ENCODE measurements at places on chromosomes 11 and 22.

GRCh38 chr11:113675003-113675561 is 31.0 kb downstream of the TMPRSS5 start:
- peak; percentile 20 for DNase-seq

DNA sequence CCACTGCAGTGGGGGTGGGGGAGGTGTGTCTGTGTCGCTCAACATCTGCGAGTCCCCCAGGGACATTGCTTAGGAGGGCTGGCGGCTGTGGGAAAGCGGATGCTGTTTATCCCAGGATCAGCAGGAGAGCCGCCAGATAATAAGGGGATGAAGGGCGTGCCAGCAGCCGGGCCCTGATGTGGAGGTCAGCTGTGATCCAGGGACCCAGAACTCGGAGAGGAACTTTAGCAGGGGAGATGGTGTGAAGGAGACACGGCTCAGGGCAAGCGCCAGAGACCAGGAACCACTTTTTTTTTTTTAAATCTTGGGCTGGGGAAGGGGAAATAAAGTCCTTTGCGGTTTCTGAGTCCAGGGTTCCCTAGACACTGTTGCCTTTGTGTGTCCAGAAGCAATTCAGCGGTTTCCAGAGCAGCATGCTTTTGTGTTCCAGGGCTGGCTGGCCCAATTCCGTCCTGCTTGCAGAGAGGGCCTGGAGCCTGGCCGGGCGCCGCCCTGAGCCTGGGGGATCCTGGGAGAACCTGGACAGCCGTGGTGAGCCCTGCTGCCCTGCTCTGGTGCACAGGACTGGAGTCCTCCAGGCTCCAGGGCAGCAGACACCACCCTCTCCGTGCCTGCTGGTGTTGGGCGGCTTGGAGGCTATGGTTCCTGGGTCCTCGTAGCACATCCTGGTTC is at the start of gene GRAMD4:
Gene GRAMD4, plus strand, starts transcription at position 557 of the 672 bp plus-strand sequence. CDS start 6,414 bp downstream, outside the sequence.
- DNase-seq, result no peak

- DNase-seq, result no peak
These were observed 202.9 kb downstream of the GRIK4 start for GRCh38 chr11:120714438-120714837.

- DNase-seq, result no peak
These were observed 25.3 kb downstream of the PPM1F start for GRCh38 chr22:21927174-21927823.

GRCh38 chr22:22940961-22941605 is 53.5 kb downstream of the IGLL5 start:
- no peak for DNase-seq

GRCh38 chr11:35681163-35681767 is 18.7 kb downstream of the TRIM44 start:
- DNase-seq, result no peak

DNA sequence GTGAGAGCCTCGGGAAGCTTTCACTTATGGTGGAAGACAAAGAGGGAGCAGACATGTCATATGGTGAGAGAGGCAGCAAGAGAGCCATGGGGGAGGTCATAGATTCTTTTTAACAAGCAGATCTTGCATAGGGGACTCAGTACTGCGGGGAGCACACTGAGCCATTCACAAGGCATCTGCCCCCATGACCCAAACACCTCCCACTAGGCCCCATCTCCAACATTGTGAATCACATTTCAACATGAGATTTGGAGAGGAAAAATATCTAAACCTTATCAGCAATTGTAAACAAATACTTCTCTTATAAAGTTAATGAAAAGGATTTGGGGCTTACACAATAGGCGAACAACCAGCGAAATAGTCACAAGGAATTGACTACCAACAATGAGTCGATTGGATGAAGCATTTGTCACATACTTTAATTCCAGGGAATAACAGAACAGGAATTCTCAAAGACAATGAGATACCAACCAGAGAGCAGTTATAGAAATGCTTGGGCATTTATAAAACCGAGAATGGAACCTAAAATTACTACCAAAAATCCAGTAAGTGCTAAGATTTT is 7.3 kb downstream of the DDI1 start:
- no peak for DNase-seq

- peak; percentile 32 for DNase-seq
These were observed 122.6 kb downstream of the IGLL1 start for GRCh38 chr22:23457380-23457985.

- no peak for DNase-seq
These were observed 4.4 kb upstream of the PRSS23 start for GRCh38 chr11:86795949-86796348.

- DNase-seq, result no peak
These were observed 20.3 kb upstream of the CYP2D6 start for GRCh38 chr22:42150727-42151590.

GRCh38 chr11:102143867-102144266 is 33.6 kb downstream of the YAP1 start:
- no peak for DNase-seq

- no peak for DNase-seq
These were observed 13.9 kb downstream of the SBF1 start for GRCh38 chr22:50460938-50461337.

- DNase-seq, result no peak
These were observed 106.8 kb upstream of the PLET1 start for GRCh38 chr11:112367461-112367860.

DNA sequence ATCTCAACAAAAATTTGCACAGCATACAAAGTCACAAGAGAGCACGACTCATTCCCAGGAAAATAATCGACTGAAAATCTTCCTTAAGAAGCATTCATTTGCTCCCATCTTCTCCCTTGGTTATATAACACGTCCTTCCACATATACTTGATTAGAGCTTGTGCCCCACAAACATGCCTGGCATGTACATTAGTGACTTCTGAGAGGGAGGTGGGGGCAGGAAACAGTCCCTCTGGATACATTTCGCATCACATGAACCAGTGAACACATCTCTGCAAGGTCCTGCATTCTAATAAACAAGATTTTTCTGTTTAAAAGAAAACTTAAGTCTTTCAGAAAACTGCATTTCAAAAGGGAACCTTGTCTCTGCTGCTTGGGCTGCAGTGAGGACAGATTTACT is 54.1 kb upstream of the IGLL5 start:
- DNase-seq, result no peak

DNA sequence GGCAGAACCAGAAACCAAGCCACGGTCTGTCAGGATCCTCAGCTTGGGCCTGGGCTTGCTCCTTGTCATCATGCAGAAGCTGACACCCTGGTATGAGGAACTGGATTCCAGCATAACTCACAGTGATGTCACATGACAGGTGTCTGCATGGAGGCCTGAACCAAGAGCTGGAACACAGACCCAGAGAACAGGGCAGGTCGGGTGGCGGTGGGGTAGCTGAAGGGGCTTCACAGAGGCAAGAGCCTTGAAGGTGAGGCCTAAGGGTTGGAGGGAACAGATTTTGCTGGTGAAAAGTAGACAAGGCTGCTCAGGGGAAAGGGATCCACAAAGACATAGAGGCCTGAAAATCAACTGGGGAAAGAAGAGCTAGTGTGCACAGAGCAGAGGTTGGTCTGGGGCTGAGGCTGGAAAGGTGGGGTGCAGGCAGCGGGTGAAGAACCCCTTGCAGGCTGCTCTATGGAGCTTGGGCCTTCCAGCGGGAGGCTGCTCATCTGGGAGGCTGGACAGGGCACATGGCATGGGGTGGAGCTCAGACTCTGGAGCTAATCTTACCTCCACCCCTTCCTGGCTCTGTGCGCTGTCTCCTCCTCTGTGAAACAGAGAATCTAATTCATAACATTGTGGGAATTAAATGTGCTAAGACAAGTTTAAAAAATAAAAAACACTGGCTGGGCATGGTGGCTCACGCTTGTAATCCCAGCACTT is 18.4 kb upstream of the RPS3 start:
- DNase-seq, result no peak

GRCh38 chr11:129785383-129786111 is 30.1 kb upstream of the TMEM45B start:
- no peak for DNase-seq

GRCh38 chr11:119750056-119750455 is 21.1 kb upstream of the NECTIN1 start:
- DNase-seq, result no peak

DNA sequence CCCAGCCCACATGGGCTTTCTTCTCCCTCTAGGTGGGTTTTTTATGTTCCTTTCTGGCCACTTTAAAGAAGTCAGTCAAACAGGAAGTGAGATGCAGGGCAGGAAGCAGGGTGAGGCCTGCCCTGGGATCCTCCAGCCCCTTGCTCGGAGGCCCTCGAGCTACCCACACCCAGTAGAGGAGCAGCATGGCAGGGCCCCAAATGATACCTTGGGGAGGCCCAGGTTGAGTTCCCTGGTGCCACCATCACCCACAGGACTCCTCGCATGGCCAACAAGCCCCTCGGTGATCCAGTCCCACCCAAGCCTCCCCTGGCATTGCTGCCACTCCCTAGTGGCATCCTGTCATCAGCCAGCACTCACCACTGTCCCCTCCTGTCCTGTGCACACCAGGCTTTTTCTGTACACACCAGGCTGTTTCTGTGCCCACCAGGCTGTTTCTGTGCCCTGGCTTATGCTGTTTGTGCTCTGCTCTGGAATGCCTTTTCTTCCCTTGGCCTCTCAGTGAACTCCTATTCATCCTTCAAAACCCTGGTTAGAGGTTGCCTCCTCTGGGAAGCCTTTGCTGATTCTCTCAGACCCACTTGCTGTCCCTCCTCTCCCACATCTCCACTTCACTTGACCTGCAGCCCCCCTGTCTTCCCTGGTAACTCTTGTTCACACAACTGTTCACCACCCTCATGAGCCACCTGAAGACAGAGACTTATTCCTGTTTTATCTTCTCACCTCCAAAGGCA is 3.1 kb upstream of the PTGDR2 start:
- no peak for DNase-seq

- DNase-seq, result no peak
These were observed 1432.4 kb downstream of the FAM181B start for GRCh38 chr11:81301166-81301830.

GRCh38 chr11:104219096-104219495 is 55.1 kb upstream of the PDGFD start:
- no peak for DNase-seq

DNA sequence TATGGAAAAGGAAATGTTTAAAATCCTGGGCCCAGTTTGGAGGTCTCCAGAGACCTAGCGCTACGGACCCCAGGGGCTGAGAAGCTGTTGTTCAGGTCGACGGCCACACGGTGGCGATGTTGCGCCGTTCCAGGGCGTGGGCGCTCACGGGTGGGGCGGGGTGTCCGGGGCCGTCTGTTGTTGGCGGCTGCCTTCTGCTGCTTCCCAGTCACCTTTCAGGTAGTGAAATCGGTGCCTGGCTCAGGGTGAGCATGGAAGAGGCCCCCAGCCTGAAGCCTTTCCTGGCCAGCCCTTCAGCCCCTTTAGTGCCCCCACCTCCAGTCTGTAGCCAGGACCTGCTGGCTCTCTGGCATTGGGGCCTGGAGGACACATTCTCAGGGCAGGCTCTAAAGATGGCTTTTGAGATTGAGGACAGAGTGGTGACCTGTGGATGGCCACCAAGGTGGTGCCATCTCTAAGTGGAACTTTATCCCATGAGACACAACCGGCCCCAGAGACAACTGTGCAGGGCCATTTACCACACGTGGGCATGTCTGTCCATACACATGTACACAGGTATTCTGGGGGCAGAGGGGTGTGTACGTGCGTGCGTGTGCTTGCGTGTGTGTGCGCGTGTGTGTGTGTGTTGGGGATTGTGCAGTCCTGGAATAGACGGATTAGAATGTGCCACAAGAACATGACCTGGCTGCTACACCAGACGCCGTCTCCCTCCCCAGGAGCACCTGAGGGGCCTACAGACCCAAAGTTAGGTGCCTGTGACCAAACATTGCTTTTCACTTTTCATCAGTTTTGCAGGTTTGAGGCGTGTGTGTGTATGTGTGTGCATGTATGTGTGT is 53.8 kb downstream of the ST14 start:
- peak; percentile 68 for DNase-seq

GRCh38 chr22:27614650-27615007 is 186.9 kb downstream of the MN1 start:
- DNase-seq, result no peak

- no peak for DNase-seq
These were observed 79.7 kb upstream of the LINC01488 start for GRCh38 chr11:69401715-69402114.

DNA sequence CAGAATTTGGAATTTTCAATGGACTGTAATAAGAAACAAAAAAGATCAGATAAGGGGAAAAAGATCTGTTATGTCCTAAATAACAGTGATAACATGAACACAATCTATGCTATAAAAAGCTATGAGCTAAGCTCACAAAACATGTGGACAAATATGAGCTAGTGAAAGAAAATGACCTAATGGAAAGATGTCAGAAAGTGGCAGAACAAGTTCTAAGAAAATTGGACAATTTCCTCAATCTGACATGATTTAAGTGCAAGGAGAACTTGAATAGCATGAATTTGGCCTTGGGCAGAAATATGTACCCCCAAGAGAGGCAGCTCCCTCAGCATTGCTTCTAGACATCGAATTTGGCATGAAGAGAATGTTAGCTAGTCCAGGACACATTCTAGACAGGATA is 212.0 kb upstream of the PGR start:
- no peak for DNase-seq

DNA sequence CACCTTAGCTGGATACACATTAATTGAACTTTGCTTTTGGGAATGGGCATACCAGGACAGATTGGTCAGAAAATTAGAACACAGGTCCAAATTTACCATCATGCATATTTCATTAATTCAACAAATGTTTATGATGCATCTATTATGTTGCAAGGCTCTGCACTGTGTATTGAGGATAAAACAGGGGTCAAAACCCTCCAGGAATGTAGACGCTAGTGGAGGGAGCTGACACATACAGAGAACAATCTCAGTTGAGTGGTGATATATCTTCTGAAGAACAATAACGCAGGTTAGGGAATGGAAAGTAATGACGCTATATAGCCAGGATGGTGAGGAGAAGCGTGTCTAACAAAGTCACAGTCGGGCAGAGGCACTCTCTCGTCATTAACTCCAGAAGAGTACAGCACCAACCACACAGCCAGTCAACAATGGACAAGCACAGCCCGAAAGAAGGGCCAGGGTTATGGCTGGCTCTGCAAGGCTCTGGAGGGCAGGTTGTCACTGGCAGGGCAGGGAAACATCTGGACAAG is 3.8 kb downstream of the FLI1 start:
- DNase-seq, result no peak

GRCh38 chr11:78078218-78079167 is 1.2 kb downstream of the NDUFC2 start:
- DNase-seq, result peak; percentile 19

GRCh38 chr11:12864316-12865156 is 144.6 kb upstream of the RASSF10 start:
- peak; percentile 42 for DNase-seq

GRCh38 chr11:97610000-97610399 is 1220.2 kb downstream of the JRKL start:
- no peak for DNase-seq

Measured in right kidney (tissue), 9 donors.